ENCODE measurements at places on chromosomes 1 and 21.

DNA sequence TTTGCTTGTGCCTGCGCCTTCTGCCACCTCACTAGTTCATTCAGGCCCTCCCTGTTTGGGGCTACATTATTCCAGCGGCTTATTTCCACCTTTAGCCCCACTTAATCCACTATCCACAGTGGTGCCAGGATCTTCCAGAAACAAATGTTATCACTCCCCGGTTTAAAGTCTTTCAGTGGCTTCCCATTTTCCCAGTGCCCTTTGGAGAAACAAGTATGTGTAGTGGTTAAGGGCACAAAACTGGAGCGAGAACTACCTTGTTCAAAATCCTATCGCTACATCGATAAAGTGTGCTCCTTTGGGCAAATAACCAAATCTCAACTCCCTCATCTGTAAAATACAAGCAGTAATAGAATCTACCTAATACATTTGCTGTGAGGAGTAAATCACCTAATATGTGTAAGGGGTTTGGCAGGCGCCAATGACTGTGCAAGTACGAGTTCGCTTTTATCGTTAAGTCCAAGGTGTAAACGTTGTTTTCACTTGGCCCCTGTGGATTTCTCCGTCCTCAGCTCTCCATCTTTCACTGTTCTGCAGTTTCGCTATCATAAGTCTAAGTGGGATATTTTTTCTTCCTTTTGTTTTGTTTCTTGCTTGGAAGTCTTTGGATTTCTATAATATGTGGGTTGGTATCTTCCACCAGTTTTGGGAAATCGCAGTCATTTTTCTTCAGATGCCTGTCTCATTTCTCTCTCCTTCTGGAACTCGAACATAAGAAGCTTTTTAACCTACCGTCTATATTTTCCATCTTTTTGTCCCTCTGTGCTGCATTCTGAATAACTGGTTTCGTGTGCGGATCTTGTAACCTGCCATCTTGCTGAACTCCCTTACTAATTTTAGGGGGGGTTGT is 844 bp upstream of the MEAF6 start:
- H3K36me3 ChIP-seq, result peaks cover 4% of the 10 kb centered on the region
- peak overlapping the region; percentile 69 for H3K4me3 ChIP-seq
- peaks cover 6% of the 10 kb centered on the region for H3K4me1 ChIP-seq
- H3K27me3 ChIP-seq, result no peaks in the 10 kb centered on the region
- H3K27ac ChIP-seq, result peak overlapping the region; percentile 88
- DNase-seq, result no peak

DNA sequence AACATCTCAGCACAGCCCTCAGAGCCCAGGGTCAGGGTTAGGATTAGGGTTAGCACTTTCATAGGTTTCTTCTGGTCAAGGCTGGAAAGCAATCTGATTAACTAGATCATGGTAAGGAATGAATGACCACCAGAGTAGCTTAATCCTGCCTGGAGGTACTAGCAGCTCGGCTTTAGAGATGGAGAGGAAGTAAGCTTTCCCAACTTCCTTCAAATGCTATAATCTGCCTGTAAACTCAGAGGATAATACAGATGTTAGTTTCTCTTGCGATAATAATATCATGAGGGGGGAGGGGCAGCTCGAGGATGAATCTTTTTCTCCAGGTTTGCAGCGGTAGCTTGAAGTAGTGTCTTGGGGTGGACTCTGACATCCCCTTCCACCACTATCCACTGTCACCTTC is 194.9 kb downstream of the HIVEP3 start:
- no peaks in the 10 kb centered on the region for H3K27me3 ChIP-seq
- no peak overlapping the region for H3K27ac ChIP-seq
- peaks cover 18% of the 10 kb centered on the region for H3K4me1 ChIP-seq

- H3K27me3 ChIP-seq, result no peaks in the 10 kb centered on the region
- no peak overlapping the region for H3K27ac ChIP-seq
- H3K36me3 ChIP-seq, result no peaks in the 10 kb centered on the region
- no peak overlapping the region for H3K4me3 ChIP-seq
- H3K4me1 ChIP-seq, result no peaks in the 10 kb centered on the region
These were observed 157.8 kb upstream of the LRRC7 start for GRCh38 chr1:69409731-69410456.

- no peak overlapping the region for H3K4me3 ChIP-seq
- no peaks in the 10 kb centered on the region for H3K27me3 ChIP-seq
- H3K4me1 ChIP-seq, result peaks cover 66% of the 10 kb centered on the region
- no peak for DNase-seq
- H3K36me3 ChIP-seq, result peaks cover 15% of the 10 kb centered on the region
These were observed 143.3 kb downstream of the PLXNA2 start for GRCh38 chr1:208100906-208101305.

GRCh38 chr1:165773324-165773965 is 4.8 kb upstream of the TMCO1 start:
- peaks cover 5% of the 10 kb centered on the region for H3K4me1 ChIP-seq
- no peak for DNase-seq
- H3K27me3 ChIP-seq, result no peaks in the 10 kb centered on the region
- H3K4me3 ChIP-seq, result no peak overlapping the region
- H3K36me3 ChIP-seq, result no peaks in the 10 kb centered on the region
- H3K27ac ChIP-seq, result no peak overlapping the region

DNA sequence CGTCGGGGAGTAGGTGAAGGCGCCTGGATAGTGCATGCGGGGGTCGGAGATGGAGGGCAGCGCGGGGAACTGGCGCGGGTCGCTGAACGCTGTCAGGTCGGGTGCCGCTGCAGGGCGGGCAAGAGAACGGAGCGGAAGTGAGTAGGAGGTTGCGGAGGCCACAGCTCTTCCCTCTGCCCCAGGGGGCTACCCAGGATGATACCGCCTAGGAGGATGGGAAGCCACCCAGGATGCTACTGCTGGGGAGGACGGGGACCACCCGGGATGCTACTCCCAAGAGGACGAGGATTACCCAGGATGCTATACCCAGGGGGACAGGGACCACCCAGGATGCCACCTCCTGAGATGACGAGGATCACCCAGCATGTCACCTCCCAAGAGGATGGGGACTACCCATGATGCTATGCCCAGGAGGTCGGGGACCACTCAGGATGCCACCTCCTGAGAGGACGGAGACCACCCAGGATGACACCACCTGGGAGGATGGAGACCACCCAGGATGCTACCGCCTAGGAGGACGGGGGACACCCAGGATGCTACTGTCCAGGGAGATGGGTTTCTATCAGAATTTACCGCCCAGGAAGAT is 123.8 kb downstream of the CLIC6 start:
- no peaks in the 10 kb centered on the region for H3K4me1 ChIP-seq
- H3K27ac ChIP-seq, result no peak overlapping the region
- no peaks in the 10 kb centered on the region for H3K36me3 ChIP-seq
- H3K4me3 ChIP-seq, result no peak overlapping the region

DNA sequence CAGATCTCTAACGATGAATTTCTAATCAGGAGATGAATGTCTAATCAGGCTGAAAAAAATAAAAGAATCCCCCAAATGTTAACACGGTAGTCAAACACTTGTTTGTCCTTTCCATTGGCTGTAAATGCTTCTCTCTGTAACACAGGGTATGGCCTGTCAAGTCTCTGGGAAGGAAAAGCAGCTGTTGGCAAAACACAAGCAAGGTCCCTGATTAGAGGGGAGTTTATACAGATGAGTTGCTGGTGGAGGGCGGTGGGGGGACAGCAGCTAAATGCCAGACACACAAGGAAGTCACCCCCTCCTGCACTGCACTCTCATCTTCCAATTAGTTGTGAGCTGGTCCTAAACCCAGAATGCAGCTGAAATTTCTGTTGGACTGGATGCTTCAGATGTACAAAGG is 51.0 kb downstream of the PGBD5 start:
- DNase-seq, result peak; percentile 44
- no peak overlapping the region for H3K4me3 ChIP-seq
- H3K36me3 ChIP-seq, result peaks cover 6% of the 10 kb centered on the region
- no peaks in the 10 kb centered on the region for H3K27me3 ChIP-seq
- H3K4me1 ChIP-seq, result peaks cover 21% of the 10 kb centered on the region

DNA sequence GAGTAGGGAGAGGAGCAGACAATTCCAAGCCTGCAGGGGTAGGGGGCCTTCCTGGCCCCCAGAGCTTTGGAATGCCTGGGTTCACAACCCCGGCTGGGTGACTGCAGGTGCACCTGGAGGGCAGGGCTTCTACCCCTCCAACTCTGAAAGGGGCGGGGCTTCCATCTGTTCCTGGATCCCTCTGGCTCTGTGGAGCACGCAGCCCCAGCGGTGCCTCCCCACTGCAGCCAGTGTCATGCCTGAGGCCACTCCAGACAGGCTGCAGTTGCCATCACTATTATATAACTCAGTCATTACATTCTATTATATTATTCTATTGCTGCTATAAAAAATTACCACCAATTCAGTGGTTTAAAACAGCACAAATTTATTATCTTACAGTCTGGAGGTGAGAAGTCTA is 12.5 kb upstream of the FNBP1L start:
- H3K36me3 ChIP-seq, result no peaks in the 10 kb centered on the region
- H3K27ac ChIP-seq, result no peak overlapping the region
- no peaks in the 10 kb centered on the region for H3K27me3 ChIP-seq
- no peak for DNase-seq
- H3K4me1 ChIP-seq, result no peaks in the 10 kb centered on the region
- H3K4me3 ChIP-seq, result no peak overlapping the region

DNA sequence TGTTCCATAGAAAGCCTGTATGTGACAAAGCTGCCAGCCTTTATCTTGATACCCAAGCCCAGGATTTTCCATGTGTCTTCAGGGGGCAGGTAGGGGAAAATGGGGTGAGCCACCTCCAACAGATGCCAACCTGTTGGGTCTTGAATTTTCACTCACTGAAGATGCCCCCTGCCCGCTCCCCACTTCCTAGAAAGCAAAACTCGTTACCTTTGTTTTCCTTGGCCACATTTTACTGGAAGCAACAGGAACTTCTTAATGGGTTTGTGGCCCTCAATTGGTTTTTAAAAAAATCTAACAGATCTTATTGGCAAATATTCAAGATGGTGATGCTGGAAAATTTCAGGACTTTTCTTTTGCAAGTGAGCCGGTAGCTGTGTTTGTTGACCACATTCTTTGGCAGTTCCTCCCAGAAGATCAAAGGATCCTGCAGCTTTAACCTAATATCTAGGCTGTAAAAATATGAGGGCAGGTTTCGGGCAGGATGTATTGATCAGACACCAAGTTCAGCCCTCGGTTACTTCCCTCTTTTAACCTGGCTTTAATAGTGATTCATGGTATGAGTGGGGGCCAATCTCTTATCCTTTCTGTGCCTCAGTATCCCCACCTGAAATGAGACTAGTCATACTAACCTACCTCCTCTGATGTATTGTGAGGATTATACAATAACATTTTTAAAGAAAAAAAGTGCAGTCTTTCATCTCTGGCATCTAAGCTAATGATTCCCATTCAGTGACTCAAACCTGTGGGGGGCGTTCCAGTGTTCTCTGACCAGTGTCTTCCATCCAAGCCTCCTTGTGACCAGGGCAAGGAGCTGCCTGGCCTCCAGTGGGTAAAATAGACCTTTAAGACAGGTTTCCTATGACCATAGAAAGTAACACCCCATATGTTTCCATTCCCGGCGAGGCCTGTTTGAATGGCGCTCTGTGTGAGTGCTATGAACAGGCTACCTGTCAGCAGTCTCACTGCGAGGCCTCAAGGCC is 21.3 kb upstream of the GNPAT start:
- no peaks in the 10 kb centered on the region for H3K27me3 ChIP-seq
- no peak for DNase-seq
- peaks cover 54% of the 10 kb centered on the region for H3K36me3 ChIP-seq
- H3K4me1 ChIP-seq, result no peaks in the 10 kb centered on the region
- no peak overlapping the region for H3K27ac ChIP-seq

DNA sequence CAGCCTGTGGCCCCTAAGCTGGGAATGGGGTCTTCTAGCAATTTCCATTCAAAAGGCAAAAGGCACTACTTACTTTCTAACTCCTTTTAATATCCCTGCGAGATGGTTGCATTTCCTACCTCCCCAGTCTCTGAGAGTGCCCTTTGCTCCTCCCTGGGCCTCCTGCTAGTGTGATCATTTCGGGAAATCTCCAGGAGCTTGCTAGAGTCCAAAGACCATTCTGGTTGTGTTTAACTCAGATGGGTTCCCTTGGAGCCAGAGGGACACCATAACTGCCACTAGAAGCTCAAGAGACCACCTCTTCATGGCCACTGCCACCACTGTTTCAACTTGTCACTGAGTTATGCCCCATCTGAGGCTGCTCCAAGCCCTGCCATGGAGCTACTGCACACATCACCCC is 34.4 kb upstream of the CYP4B1 start:
- H3K4me3 ChIP-seq, result no peak overlapping the region
- H3K27me3 ChIP-seq, result no peaks in the 10 kb centered on the region
- H3K4me1 ChIP-seq, result no peaks in the 10 kb centered on the region
- H3K27ac ChIP-seq, result no peak overlapping the region

DNA sequence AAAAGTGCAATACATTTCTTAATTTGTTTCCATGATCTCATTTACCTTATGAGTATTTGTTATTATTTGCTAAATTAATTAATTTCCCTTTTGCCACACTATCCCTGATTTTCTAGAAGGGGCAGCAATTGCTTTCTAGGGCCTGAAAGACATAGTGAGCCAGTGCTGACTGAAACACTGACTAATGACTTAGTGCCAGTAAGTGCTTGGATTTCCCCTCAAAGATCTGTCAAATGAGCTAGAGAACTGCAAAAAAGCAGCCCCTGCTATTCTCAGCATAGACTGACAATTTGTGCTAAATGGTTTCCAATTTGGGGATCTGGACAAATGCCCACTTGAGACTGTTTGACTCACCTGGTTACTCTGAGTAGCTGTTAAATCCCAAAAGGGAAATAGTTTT is 35.6 kb upstream of the USH2A start:
- H3K4me1 ChIP-seq, result no peaks in the 10 kb centered on the region
- H3K27me3 ChIP-seq, result no peaks in the 10 kb centered on the region
- DNase-seq, result no peak

- peak overlapping the region; percentile 95 for H3K27ac ChIP-seq
- no peak overlapping the region for H3K4me3 ChIP-seq
- DNase-seq, result no peak
- peaks cover 10% of the 10 kb centered on the region for H3K36me3 ChIP-seq
- H3K27me3 ChIP-seq, result no peaks in the 10 kb centered on the region
These were observed 73.8 kb downstream of the MRPL37 start for GRCh38 chr1:54273795-54274163.

DNA sequence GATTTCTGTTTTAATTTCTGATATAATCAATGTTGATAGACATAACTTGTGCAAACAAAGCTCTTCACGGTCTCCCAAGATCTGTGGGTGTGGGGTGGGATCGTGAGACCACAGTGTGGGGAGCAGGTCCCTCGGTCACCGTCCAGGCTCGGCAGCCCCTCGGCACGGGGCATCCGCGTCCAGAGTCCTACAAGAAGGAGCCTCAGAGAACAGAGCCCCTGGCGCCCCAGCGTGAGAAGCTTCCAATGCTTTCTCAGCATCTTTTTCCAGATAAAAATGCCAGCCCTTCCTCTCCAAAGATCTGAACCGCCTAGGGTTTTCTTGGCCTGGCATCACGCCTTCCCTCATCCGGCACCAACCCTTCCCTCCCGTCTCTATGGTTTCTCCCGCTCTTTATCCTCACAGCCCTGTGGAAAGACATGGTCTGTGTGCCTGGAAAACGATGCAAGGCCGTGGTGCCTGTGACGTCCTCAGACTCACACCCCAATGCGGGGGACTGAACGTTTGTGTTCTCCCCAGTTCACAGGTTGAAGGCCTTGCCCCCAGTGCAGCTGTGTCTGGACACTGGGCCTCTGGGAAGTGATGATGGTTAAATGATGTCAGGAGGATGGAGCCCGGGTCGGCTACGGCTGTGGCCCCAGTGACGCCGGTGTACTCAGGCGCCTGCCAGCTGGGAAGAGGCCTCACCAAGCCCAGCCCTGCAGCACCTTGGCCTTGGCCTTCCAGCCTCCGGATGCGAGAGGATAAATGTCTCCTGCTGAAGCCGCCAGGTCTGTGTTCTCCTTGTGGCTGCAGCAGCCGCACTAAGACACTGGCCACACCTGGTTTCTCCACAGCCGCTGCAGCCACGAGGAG is 45.9 kb upstream of the COL6A2 start:
- no peak overlapping the region for H3K4me3 ChIP-seq
- DNase-seq, result no peak
- peaks cover 35% of the 10 kb centered on the region for H3K4me1 ChIP-seq
- no peak overlapping the region for H3K27ac ChIP-seq
- no peaks in the 10 kb centered on the region for H3K36me3 ChIP-seq
